ENCODE measurements at places on chromosomes 6 and 20.

DNA sequence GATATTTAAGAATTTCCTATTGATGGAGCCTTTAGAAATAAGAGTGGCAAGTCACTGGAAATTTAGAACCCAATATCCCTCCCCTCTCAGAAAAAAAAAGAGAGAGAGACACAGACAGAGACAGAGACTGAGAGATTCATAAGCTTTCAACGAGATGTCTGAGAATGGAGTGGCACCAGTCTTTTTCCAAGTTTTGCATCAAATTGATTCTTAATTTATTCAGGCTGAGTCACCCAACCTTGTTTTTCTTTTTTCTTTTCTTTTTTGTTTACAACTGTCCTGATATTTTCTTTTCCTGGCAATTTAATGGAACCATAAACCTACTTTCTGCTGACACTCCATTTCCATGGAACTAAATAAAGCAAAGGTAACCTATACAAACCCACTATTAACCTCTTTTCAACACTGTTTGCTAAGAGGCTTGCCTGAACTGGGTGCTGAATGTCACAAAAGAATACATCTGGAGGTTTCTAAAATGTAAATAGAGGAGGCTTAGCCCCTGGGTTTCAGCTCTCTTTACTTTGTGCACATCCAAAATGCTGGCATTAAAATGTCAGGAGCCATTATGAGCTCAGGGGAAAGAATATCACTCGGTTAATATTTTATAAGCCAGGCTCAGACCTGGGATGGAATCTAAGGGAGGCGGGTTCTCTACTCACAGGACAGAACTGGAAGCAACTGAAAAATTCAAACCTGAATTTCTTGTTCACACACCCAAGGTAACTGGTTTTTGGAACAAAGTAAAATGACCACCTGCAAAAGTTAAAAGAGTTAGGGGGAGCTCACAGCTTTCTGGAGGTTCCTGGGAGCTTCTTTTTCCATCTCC is 100.8 kb downstream of the BFSP1 start:
- no peak for DNase-seq
- H3K36me3 ChIP-seq = no peaks in the 10 kb centered on the region
- no peaks in the 10 kb centered on the region for H3K27me3 ChIP-seq
- no peaks in the 10 kb centered on the region for H3K4me1 ChIP-seq
- no peak overlapping the region for H3K27ac ChIP-seq
- no peak overlapping the region for H3K4me3 ChIP-seq

GRCh38 chr6:74997646-74998045 is 208.2 kb downstream of the COL12A1 start:
- H3K27ac ChIP-seq = no peak overlapping the region
- no peaks in the 10 kb centered on the region for H3K4me1 ChIP-seq
- H3K27me3 ChIP-seq = no peaks in the 10 kb centered on the region
- DNase-seq = no peak
- no peaks in the 10 kb centered on the region for H3K36me3 ChIP-seq

DNA sequence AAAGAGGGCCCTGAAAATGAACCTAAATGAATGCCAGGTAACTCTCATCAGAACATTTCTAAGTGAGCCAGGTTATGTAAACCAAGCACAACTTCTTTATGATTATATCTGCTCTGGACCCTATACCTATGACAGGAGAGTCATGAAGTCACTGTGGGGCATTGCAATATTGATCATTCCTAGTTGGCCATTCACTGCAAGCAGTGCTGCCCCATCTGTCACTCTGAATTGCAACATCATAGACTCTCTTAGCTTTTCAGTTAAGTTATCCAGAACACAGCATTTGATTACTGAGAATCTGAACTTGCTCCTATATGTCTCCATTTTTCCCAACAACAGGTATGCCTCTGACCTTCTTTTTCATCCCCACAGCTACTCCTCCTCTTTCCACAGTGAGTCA is 3.3 kb downstream of the COL21A1 start:
- no peaks in the 10 kb centered on the region for H3K4me1 ChIP-seq
- H3K27ac ChIP-seq = no peak overlapping the region
- H3K27me3 ChIP-seq = no peaks in the 10 kb centered on the region
- DNase-seq = no peak
- H3K4me3 ChIP-seq = no peak overlapping the region

DNA sequence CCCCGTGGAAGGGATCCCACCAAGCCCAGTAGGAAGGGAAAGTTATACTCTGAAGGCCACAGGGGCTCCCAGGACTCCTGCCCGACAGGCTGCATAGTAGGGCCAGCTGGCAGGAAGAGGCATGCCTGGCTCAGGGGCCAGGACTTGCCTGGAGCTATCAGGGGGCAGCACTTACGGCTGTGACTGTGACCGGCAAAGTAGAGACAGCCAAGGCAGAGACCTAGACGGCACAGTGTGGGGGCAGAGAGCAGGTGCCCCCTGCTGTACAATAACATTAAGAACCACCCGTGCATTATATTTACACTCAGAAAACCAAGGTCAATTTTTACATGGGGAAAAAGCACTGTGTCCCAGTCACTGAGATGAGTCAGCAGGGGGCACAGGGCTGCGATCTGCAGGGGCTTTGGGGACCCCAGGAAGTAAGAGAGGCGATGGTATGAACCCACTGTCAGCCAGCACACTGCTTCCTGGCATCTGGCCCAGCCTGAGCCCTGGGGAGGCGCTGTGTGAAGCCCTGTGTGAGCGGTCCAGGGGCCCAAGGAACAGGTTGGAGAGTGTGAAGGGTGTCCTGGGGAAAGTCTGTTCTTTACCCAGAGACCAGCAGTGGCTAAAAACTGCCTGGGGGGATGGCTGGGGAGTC is 9.9 kb downstream of the CCDC167 start:
- DNase-seq = peak; percentile 35
- peak overlapping the region; percentile 52 for H3K27ac ChIP-seq
- no peaks in the 10 kb centered on the region for H3K27me3 ChIP-seq
- peaks cover 76% of the 10 kb centered on the region for H3K4me1 ChIP-seq
- H3K4me3 ChIP-seq = no peak overlapping the region
- no peaks in the 10 kb centered on the region for H3K36me3 ChIP-seq
